ENCODE measurements at places on chromosomes 4 and X.

GRCh38 chrX:154660541-154660940, 7.2 kb upstream of the CTAG2 start:
- DNase-seq, result no peak

GRCh38 chrX:19627081-19627480, 111.8 kb upstream of the MAP3K15 start:
- no peak for DNase-seq

DNA sequence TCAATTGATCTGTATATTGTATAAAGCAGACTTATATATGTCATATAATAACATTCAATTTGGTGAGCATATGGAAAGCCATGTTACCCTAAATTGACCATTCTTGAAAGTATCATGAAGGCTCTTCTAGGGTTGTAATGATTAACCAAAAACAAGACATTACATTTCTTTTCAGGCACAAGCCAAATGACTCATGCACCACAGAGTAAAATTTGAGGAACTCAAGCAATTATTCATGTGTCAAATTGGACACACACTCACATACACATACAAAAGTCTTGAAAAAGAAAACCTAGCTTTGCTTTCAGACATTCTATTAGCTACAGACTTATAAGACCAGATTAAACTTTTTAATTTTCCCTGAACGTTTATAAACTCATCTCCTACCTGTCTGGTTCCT, 146.5 kb upstream of the PCDH18 start:
- no peak for DNase-seq

GRCh38 chrX:140163371-140164159, 198.2 kb upstream of the CXorf66 start:
- no peak for DNase-seq

DNA sequence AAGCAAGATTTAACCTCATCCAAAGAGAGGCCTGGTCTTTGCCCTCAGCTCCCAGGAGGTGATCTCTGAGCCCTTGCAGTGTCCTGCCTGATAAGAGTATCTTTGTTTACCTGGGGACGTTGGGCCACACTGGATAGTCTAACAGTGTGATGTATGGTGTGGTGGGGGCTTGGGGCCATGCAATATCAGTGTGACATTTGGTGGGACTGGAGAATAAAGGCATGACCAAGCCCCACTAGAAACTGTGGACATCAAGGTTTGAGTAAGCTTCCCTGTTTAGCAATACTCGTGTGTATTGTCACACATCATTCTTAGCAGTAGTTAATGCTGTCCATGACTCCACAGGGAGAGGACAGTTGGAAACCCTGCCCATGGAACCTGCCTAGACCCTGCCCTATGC, 34.4 kb downstream of the BBS12 start:
- DNase-seq, result no peak

DNA sequence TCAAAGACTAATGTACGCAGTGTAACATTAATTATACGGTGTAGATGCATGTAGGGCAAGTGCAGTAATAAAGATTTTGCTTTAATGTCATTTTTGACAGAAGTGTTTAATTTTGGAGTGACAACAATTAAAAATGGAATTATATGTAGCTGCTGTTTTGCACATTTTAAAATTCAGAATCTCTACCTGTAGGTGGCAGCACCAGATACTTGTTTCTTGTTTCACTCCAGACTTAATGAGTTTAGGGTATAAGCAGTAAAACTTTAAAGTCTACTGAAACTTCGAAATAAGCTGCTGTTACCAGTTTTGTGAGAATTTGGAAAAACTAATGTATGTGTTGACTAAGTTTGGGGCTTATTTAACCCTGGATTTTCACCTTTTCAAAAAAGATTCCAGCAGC, 144.9 kb downstream of the POLA1 start:
- peak; percentile 70 for DNase-seq

- peak; percentile 33 for DNase-seq
Measured at GRCh38 chr4:78937837-78938236, 1.4 kb downstream of the PAQR3 start.

DNA sequence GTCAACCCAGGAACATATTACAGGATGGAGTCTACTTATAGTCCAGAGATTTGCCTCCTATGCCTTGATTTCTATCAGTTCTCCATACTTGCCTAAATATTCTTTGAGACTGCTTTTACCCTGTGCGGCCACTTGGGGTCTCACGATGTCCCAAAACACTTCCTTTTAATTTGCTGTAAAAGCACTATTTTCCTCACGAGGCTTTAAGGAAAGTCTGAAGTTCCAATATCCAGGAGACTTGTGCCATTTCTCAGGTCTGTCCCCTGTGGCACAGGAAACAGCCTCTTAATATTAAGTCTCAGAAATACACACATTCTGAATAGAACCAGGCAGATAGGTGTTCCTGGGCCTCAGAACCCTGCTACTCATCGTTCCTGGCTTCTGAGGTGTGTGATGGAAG, 142.9 kb downstream of the TMEM164 start:
- DNase-seq, result no peak

DNA sequence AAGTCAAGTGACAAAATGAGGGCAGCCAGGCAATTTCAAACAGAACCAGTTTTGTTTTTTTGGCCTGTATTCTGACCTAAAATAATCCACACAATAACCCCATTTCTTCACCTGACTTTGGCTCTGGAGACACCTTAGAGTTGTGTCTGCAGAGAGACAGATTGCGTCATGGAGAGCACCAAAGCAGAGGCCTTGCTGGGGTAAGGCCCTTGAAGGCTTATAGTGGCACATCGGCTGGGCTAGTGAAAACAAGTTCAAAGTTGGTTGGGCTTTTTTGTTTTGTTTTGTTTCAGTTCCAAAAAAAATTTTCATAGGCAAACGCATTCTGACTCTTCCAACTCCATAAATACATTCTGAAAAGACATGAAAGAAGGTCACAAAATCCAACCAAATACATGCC, 34.4 kb downstream of the PARM1 start:
- DNase-seq, result no peak

GRCh38 chr4:158775091-158775651, 6.3 kb downstream of the FNIP2 start:
- no peak for DNase-seq

DNA sequence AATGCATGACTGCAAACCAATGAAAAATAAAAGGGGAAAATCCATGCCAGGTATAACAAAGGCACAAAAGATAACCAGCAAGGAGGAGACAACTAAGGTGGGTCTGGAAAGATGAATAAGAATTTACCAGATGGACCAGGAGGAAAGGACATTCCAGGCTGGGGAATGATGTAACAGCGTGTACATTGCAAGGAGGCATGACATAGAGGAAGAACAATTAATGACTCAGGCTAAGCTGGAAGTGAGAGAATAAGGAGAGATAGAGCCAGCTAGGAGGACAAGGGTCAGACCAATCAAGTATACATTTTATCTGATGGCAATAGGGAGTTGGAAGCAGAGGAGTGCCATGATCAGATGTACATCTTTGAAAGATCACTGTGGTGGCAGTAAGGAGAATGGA, 57.0 kb downstream of the MTMR8 start:
- no peak for DNase-seq
